Activated T-helper 9 cell treated with anti-CD3 and anti-CD28 coated beads, Interleukin-2, amount 50 U/mL, for 16 hours (primary cell): ENCODE measurements at places on chromosomes 12 and 14.

GRCh38 chr14:72451054-72451972 lies 442.6 kb downstream of the DPF3 start:
- no peak for DNase-seq

GRCh38 chr14:38405851-38406635 lies 150.2 kb upstream of the CLEC14A start:
- no peak for DNase-seq

- DNase-seq = no peak
Measured at GRCh38 chr14:53857625-53858344, 98.8 kb downstream of the BMP4 start.

DNA sequence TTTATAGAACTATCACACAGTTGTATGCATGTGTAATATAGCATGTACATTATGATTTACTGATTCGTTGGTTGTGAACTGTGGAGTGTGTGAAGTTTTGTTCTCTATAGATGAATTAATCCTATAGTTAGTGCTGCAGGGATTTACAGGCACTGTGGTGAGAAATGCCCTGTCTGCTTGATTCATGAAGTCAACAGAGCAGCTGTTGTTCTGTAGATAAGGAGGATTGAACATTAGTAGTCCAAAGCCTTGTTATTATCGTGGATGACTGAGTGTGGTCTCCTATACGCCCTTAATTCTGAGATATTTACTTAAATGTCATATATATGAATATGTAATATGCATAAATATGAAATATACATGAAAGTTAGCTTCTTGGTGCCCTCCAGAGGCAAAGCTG lies 98.3 kb downstream of the DNAH10 start:
- no peak for DNase-seq

- peak; percentile 94 for DNase-seq
Measured at GRCh38 chr12:131949431-131950181, at the start of gene EP400. EP400 (plus strand) TSS chr12:131949942; CDS start chr12:131960620, 10,678 bp downstream.

- no peak for DNase-seq
Measured at GRCh38 chr12:52155048-52155868, 36.6 kb downstream of the KRT80 start.

GRCh38 chr14:23121361-23121771 lies 2.3 kb upstream of the CEBPE start:
- DNase-seq = no peak

DNA sequence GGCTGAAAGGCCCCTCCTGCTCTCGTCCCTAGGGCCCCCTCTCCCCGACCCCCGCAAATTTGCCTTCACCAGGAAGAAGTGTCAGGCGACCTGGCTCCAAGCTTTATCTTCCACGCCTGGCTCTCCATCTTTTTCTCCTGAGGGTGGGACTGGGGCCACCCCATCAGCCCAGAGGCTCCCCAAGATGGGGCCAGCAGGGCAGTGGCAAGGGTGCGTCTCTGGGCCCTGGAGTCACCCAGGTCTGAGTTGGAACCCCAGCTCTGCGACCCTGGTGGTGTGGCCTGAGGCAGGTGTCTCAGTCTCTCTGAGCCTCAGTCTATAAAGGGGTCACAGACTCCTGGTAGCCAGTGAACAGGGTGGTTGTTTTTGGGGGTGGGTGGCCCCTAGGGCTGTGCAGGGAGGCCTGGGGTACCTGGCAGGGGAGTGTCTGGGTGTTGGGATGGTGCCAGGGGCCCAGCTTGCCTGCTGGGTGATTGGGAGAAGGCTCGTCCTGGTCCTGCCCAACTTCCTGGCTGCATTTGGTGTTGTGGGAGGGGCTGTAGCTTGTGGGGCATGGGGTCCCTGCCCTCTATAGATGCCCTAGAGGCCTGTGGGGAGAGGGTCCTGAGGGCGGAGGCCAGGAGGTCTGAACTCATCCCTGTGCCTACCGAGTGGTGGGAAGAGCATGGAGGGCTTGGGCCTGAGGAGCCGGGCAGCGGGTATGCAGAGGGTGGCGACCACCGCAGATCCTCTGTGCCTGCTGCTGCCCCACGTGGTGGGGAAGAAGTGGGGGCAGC lies 7.6 kb downstream of the KIF26A start:
- no peak for DNase-seq

DNA sequence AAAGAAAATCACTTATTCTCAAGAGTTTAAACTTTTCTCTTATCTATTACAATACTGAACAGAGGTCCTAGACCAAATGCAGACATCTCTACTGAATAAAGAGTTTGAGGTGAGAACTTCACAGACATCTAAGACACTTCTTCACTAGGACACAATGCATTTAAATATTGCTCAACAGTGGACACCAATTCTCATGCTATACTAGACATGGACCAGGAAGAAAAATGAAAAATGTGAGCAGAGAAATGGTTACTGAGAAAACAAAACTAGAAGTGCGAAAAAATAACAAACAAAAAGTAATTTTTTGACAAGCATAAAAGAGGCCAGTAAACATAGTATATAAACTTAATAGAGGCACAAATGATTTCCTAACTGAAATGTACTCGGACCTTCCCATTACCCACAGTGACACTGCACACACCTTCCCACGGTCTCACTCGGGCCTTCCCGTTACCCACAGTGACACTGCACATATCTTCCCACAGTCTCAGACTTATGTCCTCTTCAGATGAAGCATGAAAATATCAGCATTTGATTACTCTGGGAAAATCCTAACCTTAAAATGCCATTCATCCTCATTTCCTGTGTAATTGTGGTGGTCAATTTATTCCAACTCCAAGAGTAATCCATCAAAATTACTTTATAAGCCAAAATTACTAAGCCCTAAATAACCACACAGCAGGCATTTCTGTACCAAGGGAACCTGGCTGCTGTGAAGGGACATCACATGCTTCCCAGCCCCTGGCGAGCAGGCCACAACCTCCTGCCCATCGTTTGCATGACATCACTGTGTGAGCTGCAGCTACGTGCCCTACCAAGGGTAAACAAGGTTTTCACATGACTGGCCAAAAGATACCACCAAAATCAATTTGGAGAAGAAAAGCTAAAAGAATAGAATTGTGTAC lies 6.4 kb downstream of the SLC15A4 start:
- DNase-seq = no peak

DNA sequence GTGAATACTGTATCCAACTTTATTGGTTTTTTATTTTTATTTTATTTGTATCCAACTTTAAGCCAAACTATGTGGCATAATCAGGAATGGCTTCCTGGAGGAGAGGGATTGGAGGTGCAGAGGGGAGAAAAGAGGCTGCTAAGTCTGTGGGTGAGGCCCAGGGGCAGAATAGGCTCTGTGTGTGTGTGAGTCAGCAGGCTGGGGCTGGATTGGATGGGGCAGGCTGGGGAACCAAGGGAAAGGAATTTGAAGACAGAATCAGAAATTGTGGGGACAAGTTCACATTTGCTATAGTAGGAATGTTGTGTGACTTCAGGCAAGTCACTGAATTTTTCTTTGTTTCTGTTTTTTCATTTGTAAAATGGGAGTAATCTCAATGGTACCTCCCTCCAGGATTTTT lies 12.8 kb upstream of the RILPL1 start:
- no peak for DNase-seq

DNA sequence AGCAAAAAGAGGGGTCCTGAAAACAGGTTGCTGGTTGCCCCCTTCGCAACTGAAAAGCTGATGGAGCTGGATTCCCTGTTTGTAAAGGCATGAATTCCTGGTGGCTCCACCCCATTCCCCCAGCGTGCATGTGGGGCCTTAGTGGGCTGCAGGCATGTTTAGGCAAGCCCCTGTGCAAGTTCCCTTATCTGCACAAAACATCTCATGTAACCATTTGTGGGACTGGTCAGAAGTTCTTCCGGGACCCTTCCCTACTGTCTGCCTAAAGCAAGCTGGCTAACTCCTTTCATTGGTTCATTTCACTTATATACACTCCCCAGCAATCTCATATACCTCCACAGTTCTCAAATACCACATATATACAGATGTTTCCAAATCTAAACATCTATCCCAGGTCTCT lies 24.0 kb upstream of the HIGD1C start:
- DNase-seq = no peak

DNA sequence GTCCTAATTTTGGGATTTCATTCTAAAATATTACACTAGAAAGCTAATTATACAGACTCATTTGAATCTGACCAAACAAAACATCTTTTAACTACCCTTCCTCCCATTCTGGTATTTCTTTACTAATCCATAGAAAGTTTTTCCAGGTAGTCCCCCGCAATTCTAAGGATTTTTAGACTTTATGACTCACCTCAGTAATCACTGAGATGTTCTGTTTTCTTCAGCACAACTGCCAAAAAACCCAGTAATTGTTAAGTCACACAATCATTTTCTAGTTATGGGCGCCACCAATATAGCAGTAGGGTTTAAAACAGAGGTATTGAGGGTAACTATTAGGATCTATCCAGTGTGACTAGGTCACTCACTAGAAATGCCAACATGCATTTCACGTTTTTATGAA lies 1.6 kb upstream of the ARID4A start:
- no peak for DNase-seq

GRCh38 chr12:130971925-130972585 lies 18.3 kb downstream of the ADGRD1 start:
- no peak for DNase-seq

DNA sequence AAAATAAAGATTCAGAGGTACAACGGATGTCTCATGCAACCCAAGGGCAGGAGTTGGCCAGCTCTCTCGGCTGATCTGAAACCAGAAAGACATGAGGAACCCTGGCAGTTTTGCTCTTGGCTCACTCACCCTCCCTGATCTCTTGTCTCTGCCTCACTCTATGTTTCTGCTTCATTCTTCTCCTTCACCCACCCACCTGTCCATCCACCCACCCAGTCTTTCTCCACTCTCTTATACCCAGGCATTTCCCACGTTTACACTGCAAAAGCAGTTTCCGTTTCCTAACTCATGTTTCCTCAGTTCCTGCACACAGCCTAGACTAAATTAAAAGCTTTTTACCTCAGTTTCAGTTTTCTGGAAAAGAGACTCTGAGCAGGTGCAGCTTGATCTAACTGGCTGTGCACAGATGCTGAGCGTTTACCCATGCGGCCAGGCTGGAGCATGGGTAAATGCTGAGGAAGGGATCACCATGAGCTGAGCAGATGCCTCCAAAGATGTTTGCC lies 157.6 kb downstream of the PRKCH start:
- no peak for DNase-seq
